ENCODE measurements at places on chromosomes 6 and 20.

- no peak for DNase-seq
These were observed 191.0 kb downstream of the TPBG start for GRCh38 chr6:82554666-82555065.

DNA sequence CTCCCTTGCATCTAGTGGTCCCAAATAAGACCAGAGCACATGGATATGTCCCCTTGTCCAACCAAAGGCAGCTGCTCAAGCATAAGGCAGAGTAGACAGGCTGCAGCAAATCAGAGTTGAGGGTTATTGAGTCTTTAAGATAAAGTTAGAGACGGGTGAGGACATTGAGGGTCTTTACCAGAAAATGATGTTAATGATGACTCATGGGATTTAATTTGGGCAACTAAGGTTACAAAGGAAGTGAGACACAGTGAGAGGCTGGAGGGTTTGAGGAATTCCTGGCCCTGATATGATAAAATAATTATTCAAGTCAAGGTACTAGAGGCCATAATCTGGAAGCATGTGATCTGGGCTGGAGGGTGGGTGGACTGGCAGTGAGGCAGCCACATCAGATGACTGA is 133.6 kb downstream of the ALDH8A1 start:
- DNase-seq, result no peak

DNA sequence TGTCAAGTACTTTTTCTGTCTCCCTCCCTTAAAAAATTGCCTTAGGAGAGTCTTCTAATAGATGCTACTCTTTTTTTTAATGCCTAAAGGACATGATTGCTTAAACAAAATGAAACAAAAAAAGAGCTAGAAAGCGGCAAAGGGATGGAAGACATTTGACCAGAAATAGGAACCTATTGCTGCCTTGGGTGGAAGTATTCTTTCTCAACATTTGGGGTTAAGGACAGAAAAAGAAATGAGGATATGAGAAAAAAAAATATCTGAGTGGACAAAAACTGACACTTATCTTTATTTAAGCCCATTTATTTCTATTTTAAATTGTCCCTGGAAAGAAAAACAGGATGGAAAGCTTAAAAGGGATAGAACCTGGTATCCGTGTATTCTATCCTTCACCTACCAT is 664.9 kb upstream of the CITED2 start:
- no peak for DNase-seq

- no peak for DNase-seq
These were observed 164.1 kb downstream of the TAF4 start for GRCh38 chr20:61901392-61902220.

DNA sequence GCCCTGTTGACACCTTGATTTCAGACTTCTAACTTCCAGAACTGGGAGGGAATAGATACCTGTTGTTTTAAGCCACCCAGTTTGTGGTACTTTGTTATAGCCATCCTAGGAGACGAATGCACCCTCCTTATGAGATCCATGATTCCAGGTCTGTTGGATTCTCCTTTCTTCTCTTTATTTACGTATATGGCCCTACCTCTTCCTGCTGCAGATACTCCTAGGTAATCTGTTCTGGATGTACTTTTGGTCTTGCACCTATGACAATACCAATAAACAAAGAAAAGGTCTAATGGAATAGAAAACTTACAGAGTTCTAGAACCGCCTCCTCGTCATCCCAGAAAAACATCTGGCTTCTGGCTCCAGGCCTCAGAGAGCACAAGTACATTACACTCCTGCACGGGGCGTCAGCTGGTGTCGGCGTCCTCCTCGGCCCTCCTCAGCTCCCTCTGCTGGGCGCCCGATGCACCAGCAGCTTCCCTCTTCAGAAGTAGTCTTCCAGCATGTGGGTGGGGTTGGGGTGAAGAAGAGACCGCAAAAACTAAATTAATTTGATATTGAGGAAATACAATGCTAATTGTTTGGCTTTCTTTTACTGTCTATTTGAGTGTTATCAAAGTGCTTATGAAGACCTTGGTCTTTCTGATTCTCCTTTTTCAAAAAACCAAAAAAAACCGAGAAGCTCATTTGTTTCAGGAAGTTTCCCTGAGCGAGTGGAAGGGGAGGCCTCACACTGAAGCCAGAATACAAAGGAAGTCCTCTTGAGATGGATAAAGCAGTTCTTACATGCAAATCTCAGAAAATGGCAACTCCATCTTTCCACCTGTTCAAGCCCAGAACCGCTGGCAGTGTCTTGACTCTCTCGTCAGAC is 9.7 kb upstream of the ATXN1 start:
- peak; percentile 31 for DNase-seq

DNA sequence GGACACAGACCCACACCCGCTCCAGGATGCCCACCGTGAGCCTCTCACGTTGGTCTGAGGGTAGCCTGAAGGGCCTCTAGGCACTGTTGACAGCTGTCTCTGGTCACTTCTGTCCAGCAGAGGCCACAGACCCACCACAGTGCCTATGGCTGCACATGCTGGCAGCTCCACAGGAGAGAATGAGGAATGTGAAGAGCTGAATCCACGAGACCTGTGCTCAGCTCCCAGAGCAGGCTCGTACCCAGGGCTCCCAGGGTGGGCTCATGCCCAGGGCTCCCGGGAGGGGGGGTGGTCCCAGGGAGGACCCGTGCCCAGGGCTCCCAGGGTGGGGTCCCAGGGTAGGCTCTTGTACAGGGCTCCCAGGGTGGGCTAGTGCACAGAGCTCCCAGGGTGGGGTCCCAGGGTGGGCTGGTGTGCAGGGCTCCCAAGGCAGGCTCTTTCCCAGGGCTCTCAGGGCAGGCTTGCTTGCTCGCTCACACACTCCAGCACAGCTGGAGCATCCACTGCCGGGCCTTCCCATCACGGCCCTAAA is 201.0 kb downstream of the SYNDIG1 start:
- no peak for DNase-seq

GRCh38 chr6:156016186-156016976 is 560.7 kb upstream of the NOX3 start:
- no peak for DNase-seq

DNA sequence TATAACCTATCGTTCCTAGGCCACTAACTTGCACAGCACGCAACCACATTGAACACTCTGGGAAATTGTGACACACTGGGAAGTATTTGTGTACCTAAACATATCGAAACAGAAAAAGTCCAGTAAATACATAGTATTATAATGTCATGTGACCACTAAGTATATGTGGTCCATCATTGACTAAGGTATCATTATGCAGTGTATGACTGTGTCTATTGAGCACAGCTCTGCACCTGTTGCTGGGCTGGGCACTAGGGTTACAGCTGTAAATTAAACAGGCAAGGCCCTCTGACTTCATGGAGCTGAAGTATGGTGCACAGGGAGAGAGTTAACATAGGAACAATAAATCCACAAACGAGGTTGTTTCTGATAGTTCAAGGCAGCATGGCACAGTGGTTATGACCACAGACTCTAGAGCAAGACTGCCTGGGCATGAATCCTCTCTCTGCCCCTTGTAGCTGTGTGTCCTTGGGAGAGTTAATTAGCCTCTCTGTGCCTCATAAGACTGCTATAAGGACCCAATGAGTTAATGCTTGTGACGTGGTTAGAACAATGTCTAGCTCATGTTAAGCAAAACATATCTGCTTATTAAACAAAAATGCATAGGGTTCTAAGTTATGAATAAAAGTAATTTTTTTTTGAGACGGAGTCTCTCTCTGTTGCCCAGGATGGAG is 10.6 kb downstream of the BCAS1 start:
- DNase-seq, result no peak

Measured in activated CD8-positive, alpha-beta memory T cell treated with anti-CD3 and anti-CD28 coated beads for 48 hours (primary cell).